Caki2 (cell line): ENCODE measurements at places on chromosomes 1 and 21. TPM values are rescaled to one million over a fixed set of nuclear protein-coding genes. Genes with fewer than 3 reads are reported as not detected.
A peak's percentile ranks its signal among the peaks of the same experiment; 100 is the strongest.

DNA sequence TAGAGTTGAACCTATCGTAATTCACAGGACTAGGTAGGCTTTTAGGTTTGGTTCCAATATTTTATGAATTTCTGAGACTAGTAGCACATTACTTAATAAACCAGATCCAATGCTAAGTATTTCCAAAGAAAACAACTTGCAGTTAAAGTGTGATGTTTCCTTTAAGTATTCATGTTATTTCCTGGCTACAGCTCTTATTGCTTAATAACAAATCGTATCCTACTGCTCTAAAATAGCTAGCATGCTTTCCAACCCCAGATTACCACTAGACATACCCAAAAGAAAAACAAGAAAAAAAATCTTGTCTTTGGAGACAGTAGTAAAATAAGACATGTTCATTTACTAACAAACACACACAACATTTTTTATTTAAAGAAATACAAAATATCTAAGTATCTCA, 898 bp downstream of the KRTAP27-1 start:
- no peak for DNase-seq

DNA sequence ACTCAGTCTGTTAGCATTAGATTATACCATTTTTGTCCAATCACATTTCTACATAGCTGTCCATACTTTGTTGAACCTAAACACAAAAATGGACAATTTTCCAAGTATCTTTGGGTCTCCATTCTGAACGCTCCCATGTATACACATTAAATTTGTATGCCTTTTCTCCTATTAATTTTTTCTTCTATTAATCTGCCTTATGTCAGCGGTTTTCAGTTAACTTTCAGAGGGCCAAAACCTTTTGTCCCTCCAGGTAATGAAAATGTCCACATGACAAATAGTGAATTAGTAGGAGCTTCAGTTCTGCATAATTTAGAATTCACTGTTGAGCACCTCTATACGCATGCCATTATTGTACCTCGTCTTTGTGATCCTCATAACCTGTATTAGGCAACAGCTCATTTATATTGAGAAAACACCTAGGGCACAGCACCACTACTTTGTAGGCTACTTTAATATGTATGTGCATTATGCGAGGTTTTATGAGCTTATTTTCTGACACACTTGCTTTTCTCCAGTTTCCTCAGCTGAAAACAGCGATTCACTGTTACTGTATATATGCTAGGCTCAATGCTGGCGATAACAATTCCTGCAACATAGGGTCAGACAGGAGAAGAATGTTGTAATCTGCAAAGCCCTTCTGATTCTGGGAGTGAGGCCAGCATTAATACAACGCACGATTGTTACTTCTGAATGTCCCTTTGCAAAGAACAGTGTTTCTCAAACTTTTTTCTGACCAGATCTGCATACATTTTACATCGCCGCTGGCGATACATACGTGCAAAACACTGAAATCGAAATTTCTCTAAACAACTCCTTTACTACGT, 1.1 kb upstream of the ABCD3 start:
- no peak for DNase-seq

Gene PRR9
- total RNA-seq = not detected in 2 replicates

Gene ARHGAP30
- total RNA-seq = not detected in 2 replicates

Gene GPR153
- 2.4 and 2.9 TPM in 2 replicates for total RNA-seq

Gene BLZF1
- total RNA-seq = 23.6 and 25.7 TPM in 2 replicates

Gene CLCC1
- 38.6 and 51.5 TPM in 2 replicates for total RNA-seq

DNA sequence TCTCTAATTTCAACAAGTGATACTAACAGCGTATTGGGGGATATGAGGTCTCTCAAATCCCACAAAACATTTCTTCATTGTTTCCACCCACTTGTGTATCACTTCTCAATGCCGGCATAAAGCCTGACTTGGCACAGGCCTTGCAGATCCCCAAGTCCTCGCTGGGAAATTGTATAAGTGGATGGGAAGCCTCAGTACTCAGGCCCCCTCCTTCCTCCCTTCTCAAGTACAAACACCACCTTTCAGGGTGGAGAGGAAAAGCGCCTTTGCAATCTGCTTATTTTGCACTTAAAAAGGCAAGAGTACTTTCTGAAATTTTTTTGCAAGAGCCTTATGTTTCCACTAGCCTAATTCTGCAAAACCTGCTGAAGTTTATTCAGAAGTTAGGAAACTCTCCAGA, 25.8 kb upstream of the KLHDC8A start:
- DNase-seq = no peak

Gene ZNF648
- not detected in 2 replicates for total RNA-seq

- peak; percentile 89 for DNase-seq
Measured at GRCh38 chr1:109877317-109877771, 33.3 kb upstream of the CSF1 start.

Gene CR1
- not detected in 2 replicates for total RNA-seq

GRCh38 chr1:231215681-231216385, 25.2 kb upstream of the GNPAT start:
- no peak for DNase-seq

Gene LCK
- total RNA-seq = not detected in 2 replicates

Gene SLC41A1
- total RNA-seq = 4.7 and 15.0 TPM in 2 replicates

GRCh38 chr1:44246806-44247205, 33.5 kb downstream of the DMAP1 start:
- no peak for DNase-seq

Gene F5
- total RNA-seq = not detected in 2 replicates

Gene MYCL
- 0.81 and 1.0 TPM in 2 replicates for total RNA-seq

DNA sequence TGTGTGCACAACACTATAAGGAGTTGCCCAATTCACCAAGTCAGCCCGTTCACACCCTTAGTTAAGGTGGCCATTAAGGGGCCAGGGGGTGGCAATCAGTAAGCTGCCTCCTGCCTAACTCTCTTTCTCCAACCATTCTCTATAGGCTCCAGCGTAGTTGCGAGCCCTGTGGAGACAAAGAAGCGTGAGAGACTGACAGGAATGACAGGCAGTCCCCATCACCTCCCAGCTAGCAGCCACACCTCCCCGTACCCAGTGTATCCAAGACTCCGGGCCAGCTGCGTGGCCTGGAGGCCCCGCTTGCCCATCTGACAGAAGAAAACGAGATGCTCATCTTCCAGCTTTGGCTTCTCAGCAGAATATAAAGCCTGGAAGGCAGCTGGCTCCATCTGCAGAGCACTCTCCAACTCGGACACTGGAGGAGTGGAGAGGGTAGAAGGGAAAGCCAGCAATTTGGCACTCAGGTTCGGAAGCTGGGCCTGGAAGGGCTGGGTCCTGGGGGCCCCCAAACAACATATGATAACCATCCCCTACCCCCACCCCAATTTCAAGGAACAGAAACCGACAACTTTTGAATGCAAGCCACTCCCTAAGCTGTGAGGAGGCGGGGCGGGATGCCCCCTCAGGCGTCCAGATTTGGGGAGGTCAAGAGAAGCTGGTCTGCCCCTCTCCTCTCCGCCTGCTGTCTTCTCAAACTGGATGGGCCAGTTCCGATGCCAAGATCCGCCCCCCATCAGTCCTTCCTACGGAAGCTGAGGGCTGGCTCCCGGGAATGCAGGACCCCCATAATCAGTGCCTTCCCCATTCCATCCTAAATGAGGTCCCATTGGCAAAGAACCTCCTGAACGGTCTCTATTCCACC, 872 bp downstream of the TSTD1 start:
- no peak for DNase-seq
